Trophoblast cell (in vitro differentiated cells and primary cell): ENCODE measurements at places on chromosomes 11 and 22.

DNA sequence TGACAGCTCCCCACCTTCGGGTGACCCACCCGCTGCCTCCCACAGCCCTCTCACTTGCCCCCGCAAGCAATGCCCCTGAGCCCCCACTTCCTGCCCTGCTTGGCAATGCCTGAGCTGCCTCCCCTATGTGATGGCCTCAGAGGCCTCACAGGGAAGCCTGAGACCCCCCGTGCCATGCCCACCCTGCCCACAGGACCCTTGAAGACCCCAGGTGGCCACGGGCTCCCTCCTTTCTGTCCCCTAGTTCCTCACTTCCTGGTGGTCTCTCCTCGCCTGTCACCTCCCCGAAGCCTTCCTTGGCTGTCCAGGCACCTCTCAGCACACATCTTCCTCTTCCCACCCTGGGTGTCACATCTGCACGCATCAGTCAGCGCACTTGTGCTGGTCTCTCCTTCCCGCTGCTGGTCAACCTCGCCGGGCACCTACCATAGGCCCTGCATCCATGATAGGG lies 90.5 kb downstream of the BRD1 start:
- no peak for DNase-seq

- DNase-seq: no peak
These were observed 481 bp downstream of the ANGPTL5 start for GRCh38 chr11:101915791-101916291.

DNA sequence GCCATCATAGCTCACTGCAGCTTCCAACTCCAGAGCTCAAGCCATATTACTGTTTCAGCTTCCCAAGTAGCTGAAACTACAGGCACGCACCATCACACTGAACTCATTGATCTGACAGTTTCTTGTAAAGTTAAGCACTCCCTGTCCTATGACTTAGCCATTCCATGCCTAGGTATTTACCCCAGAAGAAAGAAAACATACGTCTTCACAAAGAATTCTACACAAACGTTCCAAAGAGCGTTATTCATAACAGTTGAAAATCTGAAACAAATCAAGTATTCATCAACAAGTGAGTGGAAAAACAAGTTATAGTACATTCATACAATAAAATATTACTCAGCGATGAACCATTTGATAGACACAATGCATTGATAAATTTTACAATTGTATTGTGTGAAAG lies 7.8 kb upstream of the NLRP10 start:
- peak; percentile 64 for DNase-seq

GRCh38 chr11:10303558-10304363 lies 1.1 kb upstream of the ADM start:
- DNase-seq: peak; percentile 96

GRCh38 chr22:30694171-30694639 lies 469 bp upstream of the OSBP2 start:
- DNase-seq: no peak

- no peak for DNase-seq
These were observed 82.2 kb downstream of the FLI1 start for GRCh38 chr11:128776069-128776423.

DNA sequence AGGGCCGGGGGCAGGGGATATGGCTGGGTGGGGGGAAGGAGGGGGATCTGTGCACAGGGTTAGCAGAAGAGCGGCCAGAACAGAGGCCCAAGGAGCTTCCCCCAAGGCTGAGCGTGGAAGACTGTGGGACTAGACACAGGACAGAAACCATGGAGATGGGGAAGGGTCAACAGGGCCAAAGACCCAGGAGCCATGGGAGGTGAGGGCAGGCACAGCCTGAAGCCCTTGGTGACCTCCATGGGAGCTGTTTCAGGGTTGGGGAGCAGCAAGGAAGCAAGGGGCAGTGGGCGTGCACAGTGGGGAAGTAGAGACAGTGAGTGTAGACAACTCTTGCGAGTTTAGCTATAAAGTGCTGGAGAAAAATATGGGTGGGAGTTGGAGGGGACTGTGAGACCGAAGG lies 56.6 kb downstream of the WNT11 start:
- DNase-seq: no peak

GRCh38 chr11:8320076-8320475 lies 56.4 kb upstream of the LMO1 start:
- DNase-seq: no peak

DNA sequence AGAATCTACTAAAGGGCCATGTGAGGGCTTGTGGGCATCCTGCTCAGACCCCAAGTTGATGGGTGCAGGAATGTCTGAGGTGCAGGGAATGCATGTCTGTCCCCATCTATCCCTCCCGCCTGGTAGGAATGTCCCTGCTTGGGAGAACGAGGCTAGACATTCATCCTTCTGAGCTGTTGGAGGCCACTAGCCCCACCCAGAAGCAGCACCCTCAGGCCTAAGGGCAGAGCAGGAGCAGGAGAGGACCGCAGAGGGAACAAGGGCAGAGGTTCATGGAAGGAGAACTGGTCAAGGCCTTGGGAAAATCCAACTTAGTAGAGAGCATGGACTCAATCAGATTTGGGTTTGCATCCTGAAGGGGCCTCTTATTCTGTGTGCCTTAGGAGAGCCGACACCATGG lies 22.1 kb upstream of the LMO1 start:
- no peak for DNase-seq

- peak; percentile 96 for DNase-seq
These were observed 449 bp upstream of the KREMEN1 start for GRCh38 chr22:29072193-29072978.

- peak; percentile 62 for DNase-seq
These were observed 56.6 kb downstream of the LMO2 start for GRCh38 chr11:33835143-33835878.

- no peak for DNase-seq
These were observed 360.0 kb upstream of the DDI1 start for GRCh38 chr11:103676413-103676812.

DNA sequence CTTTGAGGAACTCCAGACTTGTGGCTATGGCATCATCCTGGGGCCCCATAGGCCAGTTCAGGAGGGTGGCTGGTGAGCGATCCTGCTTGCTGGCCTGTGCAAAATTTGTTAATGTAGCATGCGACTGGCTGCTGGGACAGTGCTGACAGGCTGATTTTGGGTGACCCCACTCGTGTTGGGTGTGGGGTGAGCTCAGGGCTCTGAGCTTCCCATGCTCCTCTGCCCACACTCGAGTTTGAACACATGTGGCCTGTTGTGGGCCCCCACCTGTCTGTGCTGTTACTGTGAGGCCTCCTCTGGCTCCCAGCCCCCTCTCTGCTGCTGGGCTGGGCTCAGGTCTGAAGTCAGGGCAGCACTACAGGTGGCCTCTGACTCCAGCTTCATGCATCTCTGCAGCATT lies 64.4 kb upstream of the MYEOV start:
- no peak for DNase-seq

- DNase-seq: peak; percentile 47
These were observed 48.4 kb upstream of the MRGPRX1 start for GRCh38 chr11:18987454-18988231.

GRCh38 chr11:105696000-105696399 lies 86.1 kb downstream of the GRIA4 start:
- DNase-seq: no peak

- DNase-seq: no peak
These were observed 9.3 kb downstream of the SF3A1 start for GRCh38 chr22:30347255-30347892.

GRCh38 chr11:45616802-45617549 lies 48.4 kb downstream of the CHST1 start:
- DNase-seq: no peak

DNA sequence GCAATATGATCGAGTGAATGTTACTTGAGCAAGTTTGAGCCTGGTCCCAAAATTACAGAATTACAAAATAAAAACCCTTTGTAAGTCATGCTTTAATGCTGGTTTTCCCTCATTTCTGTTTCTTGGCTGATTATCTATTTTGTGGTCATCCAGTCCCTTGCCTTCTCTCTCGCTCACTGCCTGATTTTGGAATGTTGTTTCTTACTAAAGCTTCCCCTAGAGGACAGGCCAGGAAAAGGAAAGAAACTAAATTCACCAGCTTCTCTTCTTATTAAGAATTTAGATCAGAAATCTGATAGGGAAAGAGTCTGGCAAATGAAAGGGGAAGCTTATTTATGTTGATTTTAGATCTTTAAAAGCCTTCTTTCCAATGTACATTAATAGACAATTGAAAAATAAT lies 16.6 kb upstream of the BDNF start:
- peak; percentile 23 for DNase-seq

- no peak for DNase-seq
These were observed 13.8 kb downstream of the DENND5A start for GRCh38 chr11:9251311-9251710.

DNA sequence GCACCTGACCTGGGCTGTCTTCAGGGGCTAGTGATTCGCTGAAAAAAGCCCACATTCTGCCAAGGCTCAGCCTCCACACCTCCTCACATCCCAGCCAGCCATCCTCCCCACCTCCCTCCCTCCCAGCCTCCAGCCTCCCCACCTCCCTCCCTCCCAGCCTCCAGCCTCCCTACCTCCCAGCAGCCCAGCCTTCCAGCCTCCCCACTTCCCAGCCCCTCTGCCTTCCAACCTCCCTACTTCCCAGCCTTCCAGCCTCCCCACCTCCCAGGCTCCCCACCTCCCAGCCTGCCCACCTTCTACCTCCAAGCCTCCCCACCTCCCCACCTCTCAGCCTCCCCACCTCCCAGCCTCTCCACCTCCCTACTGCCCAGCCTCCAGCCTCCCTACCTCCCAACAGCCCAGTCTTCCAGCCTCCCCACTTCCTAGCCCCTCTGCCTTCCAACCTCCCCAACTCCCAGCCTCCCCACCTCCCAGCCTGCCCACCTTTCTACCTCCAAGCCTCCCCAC lies 33.7 kb upstream of the TH start:
- DNase-seq: no peak

DNA sequence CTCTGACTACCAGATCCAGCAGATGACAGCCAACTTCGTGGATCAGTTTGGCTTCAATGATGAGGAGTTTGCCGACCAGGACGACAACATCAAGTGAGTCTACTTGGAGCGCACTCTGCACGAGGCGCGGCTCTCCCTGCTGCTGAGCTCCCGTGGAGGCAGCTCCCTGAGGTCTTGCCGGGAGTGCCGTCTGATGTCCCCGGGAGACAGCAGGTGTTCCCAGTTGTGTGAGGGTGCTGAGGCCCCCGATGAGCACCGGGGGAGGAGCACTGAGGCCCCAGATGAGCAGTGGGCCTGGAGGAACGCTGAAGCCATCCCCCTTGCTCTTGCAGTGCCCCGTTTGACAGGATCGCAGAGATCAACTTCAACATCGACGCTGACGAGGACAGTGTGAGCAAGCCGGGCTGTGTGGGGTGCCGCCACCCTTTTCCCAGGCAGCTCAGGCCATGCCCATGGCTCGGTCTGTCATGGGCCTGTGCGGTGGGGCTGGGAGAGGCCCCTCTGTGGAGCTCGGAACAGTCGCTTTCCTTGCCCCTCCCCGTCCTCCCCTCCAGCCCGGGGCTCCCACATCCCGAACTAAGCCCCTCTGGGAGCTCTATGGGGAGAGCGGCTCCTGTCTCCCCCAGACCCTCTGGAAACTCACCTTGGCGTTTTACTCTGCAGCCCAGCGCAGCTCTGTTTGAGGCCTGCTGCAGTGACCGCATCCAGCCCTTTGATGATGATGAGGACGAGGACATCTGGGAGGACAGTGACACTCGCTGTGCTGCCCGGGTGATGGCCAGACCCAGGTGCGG lies 37.1 kb downstream of the SBF1 start:
- no peak for DNase-seq

DNA sequence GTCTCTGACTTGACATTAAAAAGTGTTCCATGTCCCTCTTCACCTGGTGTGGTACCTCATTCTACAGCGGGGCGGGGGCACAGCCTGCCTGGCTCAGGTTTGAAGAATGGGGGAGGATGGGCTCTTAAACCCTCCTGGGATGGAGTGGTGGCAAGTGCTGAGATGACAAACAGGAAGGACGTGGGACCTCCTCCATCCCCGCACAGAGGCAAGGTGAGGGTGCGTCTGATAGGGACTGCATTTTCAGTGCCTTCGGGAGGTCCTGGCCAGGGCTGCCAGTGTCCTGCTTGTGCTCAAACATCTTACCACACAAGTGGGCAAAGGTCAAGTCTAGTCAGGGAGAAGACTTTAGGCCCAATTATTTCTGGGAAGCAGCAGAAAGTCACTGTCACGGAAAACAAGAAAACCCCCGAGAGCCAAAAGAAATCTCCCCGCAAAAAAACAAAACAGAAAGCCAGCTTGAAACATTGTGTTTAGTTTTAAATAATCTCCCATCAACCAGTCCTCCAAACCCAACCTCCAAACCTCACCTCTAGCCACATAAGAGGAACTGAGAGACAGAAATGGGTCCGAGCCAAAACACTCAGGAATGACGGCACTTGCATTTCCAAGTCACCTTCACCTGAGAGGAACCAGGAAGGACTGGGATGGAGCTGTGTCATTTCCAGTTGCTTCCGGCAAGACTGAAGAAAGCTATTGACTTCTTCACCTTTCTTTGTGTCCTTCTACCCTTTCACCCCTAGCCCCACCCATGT lies 966.5 kb downstream of the NTM start:
- DNase-seq: no peak

DNA sequence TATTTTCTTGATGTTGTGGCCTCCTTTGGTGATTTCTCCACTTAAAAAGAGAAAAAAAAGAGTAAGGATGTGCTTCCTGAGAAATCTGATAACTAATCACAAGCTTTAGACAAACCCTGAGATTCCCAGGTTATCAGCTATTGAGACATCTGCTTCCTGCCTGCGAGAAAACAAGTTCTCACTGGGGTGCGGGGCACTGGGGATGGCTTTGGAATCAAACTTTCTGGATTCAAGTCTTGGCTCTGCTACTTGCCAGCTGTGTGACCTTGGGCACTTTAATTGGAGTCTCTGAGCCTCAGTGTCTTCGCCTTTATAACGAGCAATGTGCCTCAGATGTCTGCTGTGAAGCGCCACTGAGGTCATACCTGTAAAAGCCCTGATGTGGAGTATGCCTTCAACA lies 152.5 kb upstream of the NAV2 start:
- no peak for DNase-seq

GRCh38 chr11:129770993-129771392 lies 44.7 kb upstream of the TMEM45B start:
- no peak for DNase-seq
